ENCODE measurements at places on chromosomes 4 and X. TPM values are rescaled to one million over a fixed set of nuclear protein-coding genes. Genes with fewer than 3 reads are reported as not detected.

FAM9C gene
- total RNA-seq, result not detected

CT45A2 gene
- total RNA-seq, result not detected

BEND2 gene
- total RNA-seq, result 0.24 TPM

BRCC3 gene
- total RNA-seq, result 17.3 TPM

NAP1L3 gene
- 0.95 TPM for total RNA-seq

DNA sequence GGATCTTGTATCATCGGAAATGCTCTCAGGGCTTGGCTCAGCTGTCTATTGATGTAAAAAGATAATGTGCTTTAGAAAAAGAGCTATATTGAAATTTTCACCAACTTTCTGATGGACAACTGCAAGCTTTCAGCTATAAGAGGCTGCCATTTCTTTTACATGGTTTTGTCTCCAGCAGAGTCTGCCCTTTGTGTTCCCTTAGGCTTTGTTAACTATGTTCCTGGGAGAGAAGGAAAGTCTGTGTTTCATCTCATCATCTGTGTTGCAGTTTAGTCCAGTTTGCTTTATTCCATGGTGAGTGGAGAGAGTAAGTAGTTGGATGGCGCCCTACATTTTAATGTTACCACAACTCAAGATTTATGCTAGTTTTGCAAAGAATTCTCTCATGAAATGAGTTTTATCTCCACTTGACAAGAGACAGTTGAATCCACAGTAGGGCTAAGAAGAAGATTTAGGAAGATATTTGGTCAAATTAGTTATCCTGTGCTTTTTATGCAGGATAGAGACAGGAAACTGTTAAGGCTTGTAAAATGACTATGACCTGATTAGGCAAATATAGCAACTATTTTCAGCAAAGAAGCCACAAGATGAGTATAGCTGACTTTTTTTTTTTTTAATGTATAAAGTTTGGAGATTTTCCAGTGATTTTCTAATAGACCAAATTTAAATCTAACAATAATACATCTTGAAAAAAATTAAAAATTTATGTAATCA is 16.5 kb downstream of the SEPTIN11 start:
- peaks cover 18% of the 10 kb centered on the region for H3K4me1 ChIP-seq
- H3K36me3 ChIP-seq, result no peaks in the 10 kb centered on the region
- H3K27me3 ChIP-seq, result no peaks in the 10 kb centered on the region
- no peak overlapping the region for H3K4me3 ChIP-seq
- no peak overlapping the region for H3K27ac ChIP-seq
- no peak for DNase-seq

DNA sequence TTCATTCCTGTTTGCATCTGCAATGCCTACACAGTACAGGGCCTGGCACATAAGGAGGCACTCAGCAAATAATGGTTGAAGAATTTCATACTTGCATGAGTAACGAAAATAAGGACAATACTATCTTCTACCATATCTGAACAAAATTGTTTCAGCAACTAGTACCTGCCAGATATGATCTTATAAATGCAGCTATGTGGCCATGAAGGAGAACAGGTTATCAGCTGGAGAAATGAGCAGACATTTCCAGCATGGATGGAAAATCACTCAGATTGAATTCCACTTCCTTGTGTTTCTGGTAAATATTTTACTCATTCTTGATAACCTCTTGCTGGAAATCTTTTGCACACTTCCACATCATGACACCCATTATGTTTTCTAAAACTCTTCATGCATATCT is 204.0 kb downstream of the ADAMTS3 start:
- no peak overlapping the region for H3K4me3 ChIP-seq
- no peaks in the 10 kb centered on the region for H3K4me1 ChIP-seq
- H3K27ac ChIP-seq, result no peak overlapping the region
- DNase-seq, result no peak

DNA sequence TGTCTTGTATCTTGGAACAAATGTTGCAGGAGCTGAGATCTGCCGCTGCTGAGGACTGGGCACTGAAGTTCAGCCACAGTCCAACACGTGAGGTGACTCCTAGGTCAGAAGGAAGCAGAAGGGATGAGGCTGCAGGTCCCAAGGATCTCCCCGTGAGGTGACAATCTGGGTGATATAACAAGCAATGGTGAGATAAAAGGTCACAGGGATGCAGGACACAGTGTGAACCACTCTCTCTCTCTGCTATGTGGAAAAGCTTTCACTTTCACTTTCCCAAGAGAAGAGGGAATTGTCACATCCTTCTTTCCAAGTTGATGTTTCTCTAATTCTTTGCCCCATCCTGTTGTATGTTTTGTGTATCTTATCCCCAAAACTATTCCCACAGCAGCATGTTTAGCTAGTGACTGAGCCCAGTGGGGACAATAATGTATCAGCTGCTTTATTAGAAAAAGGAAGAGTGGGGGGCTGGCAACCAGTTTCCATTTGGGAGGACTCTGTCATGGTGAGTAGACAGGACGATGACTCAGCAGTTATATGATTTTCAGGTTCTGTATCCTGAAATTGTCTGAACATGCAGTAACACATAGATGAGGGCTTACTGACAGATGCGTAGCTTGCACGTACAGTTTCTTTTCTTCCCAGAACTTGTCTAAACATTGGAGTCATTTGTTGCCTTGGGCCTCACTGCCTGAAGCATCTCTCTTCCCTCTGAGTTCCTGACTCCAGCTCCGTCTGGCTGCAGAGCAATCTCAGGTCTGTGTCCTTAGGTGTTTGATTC is 1415.8 kb upstream of the TENM3 start:
- peak overlapping the region; percentile 40 for H3K4me3 ChIP-seq
- no peak overlapping the region for H3K27ac ChIP-seq
- no peak for DNase-seq
- no peaks in the 10 kb centered on the region for H3K36me3 ChIP-seq
